ENCODE measurements at places on chromosomes 11 and 22. TPM values are rescaled to one million over a fixed set of nuclear protein-coding genes. Genes with fewer than 3 reads are reported as not detected.

The CYP2R1 gene
- 18.8 TPM for total RNA-seq

The XNDC1N gene
- 19.1 TPM for total RNA-seq

The IGLL5 gene
- not detected for total RNA-seq

The CNTN5 gene
- not detected for total RNA-seq

The HDHD5 gene
- 40.7 TPM for total RNA-seq
